ENCODE measurements at places on chromosomes 5 and 9.

GRCh38 chr5:41335596-41336181 is 122.4 kb upstream of the C6 start:
- no peak for DNase-seq

DNA sequence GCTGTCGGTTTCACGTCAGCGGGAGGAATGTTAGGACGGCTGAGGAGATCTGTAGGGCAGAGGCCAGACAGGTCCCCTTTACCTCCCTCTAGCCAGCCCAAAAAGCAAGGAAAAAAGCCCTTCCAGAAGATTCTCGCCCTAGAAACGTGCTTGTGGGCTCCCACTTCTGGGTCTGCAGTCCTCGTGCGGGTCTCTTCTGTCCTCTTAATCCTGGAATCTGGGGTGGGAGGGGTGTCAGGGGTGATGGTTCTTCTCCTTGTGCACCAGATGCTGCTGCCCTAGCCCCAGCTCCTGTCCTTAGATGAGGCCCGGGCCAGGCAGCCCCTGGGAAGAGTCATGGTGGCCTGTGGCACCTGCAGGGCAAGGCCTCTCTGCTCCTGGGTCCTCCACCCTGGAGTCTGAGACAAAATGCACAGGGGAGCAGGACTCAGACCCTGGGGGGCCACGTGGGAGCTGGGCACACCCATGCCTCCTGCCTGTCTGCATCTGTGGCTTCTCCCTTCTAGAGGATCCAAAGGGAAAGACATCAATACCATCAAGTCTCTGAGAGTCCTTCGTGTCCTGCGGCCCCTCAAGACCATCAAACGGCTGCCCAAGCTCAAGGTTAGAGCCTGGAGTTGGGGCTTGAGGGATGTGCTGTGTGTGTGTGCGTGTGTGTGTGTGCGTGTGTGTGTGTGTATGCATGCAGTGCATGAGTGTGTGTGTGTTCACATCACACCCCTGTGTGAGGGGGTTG is 174.2 kb downstream of the CACNA1B start:
- peak; percentile 5 for DNase-seq

DNA sequence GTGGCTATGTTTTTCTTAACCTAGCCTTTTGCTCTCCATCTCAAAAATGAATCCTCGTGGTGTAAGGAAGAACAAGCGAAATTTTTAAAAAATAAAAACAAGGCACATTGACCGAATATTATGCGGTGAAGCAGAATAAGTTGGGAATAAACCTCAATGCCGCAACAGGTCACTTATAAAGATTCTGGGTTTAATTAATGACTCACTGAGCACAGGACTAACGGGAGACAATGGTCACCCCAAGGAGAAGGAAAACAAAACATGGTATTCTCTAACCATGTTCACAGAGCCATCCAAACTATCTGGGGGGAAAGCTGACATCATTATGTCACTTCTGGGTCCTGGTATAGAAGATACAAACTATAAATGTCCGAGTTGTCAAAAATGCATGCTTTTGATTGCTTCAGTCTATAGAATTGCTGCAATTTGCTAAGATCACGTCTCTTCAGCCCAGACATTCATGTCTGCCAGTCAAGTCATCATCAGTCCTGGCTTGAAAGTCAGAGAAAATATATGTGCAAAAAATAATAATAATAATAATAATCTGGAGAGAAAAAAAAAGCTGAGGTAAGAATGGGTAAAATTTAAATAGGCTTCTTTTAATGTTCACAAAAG is 280.6 kb downstream of the NR2F1-AS1 start:
- no peak for DNase-seq

DNA sequence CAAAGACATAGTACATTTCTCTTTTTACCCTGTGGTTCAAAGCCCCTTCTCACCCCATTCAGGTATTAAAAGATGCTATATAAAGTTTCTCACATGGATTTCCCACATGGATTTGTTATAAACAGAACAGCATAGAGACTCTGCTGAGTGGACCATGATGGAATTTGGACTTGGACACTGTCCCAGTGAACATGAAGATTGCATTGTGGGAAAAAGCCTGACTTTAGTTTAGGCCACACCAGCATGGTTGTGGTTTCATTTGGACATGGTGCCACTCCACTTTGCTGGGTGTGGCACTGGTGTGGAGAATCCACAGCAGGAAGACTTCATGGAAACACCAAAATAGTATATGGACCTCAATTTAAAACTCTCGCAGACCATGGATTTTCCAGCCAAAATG is 124.6 kb downstream of the ARHGAP26 start:
- no peak for DNase-seq

GRCh38 chr5:10621832-10622231 is 58.0 kb downstream of the ANKRD33B start:
- no peak for DNase-seq

- DNase-seq, result no peak
These were observed 115.3 kb downstream of the SLIT3 start for GRCh38 chr5:169185626-169186025.

DNA sequence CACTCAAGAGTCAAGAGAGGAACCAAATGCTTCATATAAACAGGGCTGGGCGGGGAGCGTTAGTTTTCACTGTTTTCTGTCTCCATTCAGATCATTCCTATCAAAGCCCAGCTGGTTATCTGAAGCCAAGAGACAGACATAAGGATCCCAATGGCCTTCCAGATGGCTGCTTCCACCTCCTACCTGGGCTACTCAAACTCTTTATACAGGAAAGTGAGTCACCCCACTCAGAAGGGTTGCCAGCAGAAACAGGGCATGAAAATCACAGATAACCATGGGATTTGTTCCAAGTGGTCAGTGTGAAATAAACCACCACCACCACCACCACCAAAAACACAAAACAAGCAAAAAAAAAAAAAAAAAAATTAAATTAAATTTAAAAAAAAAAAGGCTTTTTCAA is 5.5 kb downstream of the PRSS3 start:
- no peak for DNase-seq

DNA sequence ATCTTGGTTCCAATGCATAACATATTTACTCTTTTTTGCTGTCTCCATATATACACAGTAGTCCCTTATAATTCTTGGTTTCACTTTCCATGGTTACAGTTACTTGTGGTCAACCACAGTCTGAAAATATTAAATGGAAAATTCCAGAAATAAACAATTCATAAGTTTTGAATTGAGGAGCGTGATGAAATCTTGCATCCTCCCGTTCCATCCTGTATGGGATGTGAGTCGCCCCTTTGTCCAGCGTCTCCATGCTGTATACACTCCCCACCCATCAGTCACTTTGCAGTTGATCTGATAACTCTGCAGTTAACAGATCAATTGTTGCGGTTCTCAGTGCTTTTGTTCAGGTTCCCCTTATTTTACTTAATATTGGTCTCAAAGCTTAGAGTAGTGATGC is 11.5 kb upstream of the FAF2 start:
- DNase-seq, result peak; percentile 29

GRCh38 chr5:97838214-97838613 is 655.2 kb upstream of the RIOK2 start:
- no peak for DNase-seq

DNA sequence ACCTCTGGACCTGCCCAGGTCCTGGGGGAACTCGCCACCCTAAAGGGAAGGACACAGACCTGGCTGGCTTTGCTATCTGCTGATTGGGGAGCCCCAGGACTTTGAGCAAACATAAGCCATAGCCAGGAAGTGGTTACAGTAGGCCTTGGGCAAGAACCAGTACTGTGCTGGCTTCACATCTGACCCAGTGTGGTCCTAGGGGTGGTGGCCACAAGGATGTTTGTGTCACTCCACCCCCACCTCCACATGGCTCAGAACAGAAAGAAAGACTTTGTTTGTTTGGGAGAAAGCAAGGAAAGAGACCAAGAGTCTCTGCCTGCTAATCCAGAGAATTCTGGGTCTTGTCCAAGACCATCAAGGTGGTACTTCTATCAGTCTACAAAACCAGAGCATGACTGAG is 334.2 kb downstream of the SPOCK1 start:
- no peak for DNase-seq

- DNase-seq, result no peak
These were observed 31.5 kb downstream of the TMEM245 start for GRCh38 chr9:109088221-109088620.

DNA sequence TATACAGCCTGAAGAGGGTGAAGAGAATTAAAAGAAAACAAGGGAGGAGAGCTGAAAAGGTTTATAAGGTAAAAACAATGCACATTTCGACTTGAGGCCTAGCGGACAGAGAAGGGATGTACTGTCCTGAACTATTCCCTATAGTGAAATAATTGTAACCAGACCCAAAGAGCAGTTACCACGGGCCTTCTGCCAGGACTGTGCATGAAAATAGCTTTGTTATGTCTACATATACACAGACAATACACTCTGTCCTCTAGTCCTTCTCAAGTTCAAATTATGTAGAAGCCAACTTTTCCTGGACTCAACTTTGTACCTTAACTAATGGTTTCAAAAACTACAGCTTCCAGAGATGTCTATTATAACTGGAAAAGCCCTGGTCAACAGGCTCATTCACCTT is 223.7 kb downstream of the PCSK5 start:
- DNase-seq, result no peak

GRCh38 chr9:9754186-9754585 is 858.6 kb downstream of the PTPRD start:
- DNase-seq, result no peak

- DNase-seq, result peak; percentile 76
These were observed 88.2 kb upstream of the ANKRD55 start for GRCh38 chr5:56321236-56321881.

GRCh38 chr9:121026768-121027167 is 23.3 kb downstream of the C5 start:
- DNase-seq, result no peak

DNA sequence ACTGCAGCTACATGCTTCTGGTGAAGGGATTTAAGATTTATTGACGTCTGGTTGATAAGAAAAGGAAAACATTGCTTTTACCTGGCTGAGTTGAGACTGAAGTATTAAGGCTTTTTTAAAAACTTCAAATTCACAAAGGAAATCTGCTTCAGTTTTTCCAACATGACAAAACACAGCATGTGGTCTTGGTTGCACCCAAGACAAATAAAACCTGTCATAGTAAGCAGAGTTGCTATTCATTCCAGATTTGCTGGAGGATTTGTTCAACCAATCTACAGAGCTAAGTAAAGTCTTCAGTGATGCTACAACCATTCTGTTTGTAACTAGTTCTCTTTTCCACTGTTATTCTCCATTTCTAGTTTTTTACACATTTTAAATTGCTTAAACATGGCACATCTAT is 11.3 kb downstream of the C5orf63 start:
- DNase-seq, result no peak

DNA sequence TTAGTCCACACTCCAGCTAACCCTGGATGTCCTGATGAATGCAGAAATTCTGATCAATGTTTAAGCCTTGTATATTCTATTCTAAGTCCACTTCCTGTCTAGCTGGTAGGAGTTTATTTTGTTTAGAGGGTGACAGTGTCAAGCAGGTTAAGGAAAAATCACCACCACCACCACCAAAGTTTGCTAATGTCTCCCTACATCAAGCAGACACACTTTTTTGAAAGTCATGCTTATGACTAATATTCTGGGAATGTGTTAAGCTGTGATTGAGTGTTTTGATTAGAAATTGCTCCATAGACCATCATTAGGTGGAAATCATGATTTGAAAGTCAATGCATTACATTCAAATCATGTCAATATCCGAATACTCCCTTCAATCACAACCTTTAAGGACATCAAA is 1530.1 kb downstream of the MAT2B start:
- no peak for DNase-seq

DNA sequence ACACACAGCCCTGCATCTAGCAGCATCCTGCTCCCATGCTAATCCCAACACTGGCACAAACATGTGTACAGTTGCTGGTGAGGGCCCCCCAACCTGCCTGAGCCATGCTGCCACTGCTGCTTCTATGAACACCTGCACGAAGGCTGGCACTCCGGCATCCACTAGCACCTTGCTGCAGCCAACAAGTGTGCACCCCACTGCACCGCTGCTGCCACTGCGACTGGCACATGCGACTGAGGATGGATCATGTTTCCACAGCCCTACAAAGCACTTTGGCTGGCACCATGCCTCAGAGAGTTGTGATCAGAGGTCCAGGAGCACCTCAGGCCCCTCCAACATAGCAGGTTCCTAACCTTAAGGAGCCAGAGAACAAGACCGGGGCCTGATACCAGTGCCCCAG is 7.8 kb upstream of the PDCD1LG2 start:
- no peak for DNase-seq

DNA sequence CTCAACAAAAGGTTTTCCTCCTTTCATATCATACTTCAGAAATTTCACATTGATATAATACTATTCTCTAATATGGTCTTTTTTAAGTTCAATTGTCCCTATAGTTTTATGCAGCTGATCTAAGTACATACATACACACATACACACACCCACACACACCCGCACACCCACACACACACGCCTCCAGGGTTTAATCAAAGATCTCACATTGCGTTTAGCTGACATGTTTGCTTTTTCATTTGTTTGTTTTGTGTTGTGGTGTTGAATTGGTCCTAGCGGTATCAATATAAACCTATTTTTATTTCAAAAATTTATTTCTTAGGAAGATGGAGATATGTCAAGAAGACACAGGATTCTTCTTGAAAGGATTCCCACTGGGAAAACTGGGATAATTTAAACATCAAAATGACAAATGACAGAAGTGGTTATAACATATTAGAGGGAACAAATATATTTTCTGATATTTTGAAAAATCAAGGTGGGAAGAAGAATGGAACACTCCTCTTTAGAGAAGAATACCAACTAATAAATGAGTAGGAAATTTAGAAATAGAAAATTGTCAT is 434.9 kb upstream of the SLC30A5 start:
- no peak for DNase-seq

GRCh38 chr5:62681117-62681850 is 102.7 kb downstream of the LRRC70 start:
- DNase-seq, result no peak

GRCh38 chr5:96963267-96963666 is 27.4 kb downstream of the LNPEP start:
- peak; percentile 41 for DNase-seq

DNA sequence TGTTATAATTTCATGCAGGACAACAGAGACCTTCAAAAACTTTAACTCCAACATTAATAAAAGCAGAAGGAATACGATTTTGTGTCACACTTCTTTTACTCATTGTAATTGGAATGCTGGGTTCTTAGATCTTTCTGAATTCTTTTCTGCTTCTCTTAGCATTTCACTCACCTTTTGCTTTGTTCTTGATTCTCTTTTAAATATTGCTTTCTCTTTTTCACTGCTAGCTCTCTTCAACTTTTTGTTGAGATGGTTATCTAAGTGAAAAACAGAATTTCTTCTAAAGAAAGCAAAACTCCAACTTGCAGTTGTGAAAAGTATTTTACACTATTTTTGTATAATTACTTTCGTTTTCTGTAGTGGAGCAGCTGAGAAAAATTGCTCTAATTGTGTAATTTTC is 212.6 kb upstream of the KIF2A start:
- no peak for DNase-seq
